ENCODE measurements at places on chromosomes 16 and 17.

DNA sequence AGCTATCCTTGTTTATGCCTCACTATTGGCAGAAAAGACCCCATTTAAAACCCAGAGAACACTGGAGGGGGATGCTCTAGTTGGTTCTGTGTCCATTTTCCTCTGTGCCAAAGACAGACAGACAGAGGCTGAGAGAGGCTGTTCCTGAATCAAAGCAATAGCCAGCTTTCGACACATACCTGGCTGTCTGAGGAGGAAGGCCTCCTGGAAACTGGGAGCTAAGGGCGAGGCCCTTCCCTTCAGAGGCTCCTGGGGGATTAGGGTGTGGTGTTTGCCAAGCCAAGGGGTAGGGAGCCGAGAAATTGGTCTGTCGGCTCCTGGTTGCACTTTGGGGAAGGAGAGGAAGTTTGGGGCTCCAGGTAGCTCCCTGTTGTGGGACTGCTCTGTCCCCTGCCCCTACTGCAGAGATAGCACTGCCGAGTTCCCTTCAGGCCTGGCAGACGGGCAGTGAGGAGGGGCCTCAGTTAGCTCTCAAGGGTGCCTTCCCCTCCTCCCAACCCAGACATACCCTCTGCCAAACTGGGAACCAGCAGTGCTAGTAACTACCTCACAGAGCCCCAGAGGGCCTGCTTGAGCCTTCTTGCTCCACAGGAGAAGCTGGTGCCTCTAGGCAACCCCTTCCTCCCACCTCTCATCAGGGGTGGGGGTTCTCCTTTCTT is 56.1 kb downstream of the IGF2BP1 start:
- no peak for DNase-seq

- DNase-seq: no peak
Observed at GRCh38 chr17:75557075-75557851, 30.3 kb upstream of the MYO15B start.

GRCh38 chr17:50259477-50260324 is 14.6 kb upstream of the TMEM92 start:
- DNase-seq: no peak

DNA sequence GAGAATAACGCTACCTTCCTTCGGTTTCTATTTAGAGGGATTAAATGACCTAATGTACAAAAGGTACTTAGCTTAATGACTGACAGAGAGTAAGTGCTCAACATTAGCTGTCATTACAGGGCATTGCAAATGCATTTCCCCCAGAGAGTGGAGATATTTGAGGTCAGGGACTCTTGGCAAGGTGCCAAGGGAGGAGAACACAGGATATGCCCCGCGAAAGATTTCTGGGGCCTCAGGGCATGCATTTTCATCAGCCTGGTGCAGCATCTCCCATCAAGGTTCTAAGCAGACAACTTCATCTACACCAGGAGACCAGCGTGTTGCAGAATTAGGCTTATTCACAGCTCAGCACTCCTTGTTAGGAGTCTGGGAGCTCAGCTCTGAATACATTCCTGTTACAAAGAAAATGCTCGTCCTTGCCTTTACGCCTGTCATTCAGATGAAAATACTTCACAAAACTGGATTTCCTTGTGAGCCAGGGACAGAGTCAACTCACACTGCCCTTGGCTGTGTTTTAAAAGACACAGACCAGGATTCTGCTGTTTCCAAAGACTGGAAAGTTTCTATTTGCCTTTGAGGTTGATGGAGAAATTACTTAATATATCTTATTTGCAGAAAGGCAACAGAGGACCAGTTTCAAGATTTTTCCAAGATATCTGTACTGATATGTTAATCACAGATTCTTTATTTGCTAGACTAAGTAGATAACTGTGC is 108.2 kb downstream of the VAT1L start:
- DNase-seq: no peak

GRCh38 chr16:12096157-12096777 is 119.7 kb downstream of the SNX29 start:
- DNase-seq: no peak

DNA sequence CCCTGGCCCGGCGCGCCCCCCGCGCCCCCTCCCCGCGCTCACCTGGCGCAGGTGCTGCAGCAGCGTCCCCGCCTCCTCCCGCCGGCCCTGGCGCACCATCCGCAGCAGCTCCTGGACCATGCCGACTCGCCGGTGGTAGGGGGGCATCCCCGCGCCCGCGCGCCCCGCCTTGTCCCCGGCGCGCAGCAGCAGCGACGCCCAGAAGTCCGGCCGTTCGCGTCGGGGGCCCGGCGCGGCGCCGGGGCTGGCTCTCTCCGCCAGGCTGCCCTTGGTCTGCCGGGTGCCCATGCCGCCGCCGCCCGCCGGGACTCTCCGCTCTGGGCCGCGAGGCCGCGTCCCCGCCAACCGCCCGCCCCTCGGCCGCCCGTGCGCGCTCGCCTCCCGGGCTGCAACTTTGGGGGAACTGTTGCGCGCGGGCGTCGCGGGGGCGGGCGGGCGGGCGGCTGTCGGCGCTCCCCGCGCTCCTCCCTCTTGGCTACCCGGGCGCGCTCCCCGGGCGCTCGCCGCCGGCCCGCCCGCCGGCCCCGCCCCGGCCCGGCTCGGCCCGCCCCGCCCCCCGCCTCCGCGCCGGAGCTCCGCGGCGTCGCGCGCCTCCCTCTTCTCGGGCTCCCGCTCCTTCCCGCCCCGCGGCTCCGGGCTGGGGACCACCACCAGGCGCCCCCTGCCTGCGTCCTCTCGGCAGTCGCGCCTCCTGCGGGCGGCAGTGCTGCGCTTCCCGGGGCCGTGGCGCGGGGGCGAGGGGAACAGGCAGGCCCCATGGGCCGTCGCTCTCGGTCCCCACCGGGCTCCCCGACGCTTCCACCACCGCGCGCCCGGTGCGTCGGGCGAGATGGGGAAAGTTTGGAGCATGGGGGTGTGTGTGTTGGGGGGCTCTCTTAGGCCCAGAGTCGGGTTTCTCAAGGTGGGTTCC is at the start of gene LRRC75A:
Gene LRRC75A, minus strand, starts transcription at position 491 of the 910 bp plus-strand sequence. Its CDS starts 203 bp downstream, at position 288.
- peak; percentile 71 for DNase-seq

DNA sequence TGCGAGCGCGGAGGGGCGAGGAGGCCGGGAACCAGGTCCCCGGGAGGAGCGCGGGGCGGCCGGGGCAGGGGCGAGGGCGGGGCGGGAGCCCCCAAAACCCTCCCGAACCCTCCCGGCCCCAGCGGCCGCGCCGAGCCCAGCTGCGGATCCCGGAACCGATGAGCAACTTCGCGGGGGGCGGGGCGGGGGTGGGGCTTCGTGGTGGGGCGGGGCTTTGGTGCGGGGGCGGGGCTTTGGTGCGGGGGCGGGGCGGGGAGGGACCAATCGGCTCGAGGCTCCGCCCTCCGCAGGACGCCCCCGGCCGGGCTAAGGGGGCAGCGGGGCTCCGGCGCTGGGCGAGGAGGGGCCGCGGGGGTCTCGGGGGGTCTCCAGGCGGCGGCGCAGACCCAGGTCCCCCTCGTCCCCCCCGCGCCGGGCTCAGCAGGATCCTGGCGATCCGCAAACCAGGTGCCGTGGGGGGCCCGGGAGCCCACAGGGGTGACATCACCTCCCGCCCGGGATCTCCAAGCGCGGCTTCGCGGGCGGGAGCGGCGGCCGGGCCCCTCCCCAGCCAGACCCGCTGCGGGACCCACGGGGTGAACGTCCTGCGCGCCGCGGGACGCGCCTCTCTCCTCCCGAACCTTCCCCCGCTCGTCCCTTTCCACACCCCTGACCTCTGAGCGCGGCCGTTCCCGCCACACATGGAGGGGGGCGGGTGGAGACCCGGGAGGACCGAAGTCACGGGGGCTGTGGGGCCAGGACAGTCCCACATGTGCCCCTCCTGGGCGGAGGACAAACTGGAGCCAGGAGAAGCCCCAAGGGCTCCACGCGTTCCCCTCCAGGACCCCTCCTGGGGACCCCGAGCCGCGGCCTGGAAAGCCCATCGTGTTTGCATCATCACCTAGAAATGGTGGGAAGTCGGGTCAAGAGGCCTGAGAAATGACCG is at the start of gene ABR:
Gene ABR, minus strand, starts transcription at position 164 of the 925 bp plus-strand sequence. CDS start 254 bp downstream, outside the sequence.
- peak; percentile 71 for DNase-seq

DNA sequence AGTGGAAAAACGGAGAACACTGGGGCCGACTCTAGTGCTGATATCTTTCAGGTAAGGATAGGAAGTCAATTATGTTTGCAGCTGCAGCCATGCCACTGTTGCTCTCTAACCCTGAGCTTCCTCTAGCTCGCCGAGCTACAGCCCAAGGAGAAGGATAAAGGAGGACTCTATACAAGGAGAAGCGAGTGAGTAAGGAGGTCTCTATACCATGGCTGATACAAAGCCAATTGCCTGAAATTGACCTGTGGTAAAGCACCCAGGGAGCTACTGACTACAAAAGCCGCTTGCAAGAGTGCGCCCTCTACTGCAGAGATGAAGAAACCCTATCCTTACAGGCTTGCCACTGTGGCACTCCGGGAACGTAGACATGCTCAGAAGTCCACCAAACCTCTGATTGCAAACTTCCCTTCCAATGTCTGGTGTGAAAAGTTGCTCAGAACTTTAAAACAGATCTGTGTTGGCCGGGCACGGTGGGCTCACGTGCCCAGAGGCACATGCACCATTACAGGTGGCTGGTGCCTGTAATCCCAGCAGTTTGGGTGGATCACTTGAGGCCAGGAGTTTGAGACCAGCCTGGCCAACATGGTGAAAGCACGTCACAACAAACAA is 10.8 kb upstream of the SLC46A1 start:
- no peak for DNase-seq

DNA sequence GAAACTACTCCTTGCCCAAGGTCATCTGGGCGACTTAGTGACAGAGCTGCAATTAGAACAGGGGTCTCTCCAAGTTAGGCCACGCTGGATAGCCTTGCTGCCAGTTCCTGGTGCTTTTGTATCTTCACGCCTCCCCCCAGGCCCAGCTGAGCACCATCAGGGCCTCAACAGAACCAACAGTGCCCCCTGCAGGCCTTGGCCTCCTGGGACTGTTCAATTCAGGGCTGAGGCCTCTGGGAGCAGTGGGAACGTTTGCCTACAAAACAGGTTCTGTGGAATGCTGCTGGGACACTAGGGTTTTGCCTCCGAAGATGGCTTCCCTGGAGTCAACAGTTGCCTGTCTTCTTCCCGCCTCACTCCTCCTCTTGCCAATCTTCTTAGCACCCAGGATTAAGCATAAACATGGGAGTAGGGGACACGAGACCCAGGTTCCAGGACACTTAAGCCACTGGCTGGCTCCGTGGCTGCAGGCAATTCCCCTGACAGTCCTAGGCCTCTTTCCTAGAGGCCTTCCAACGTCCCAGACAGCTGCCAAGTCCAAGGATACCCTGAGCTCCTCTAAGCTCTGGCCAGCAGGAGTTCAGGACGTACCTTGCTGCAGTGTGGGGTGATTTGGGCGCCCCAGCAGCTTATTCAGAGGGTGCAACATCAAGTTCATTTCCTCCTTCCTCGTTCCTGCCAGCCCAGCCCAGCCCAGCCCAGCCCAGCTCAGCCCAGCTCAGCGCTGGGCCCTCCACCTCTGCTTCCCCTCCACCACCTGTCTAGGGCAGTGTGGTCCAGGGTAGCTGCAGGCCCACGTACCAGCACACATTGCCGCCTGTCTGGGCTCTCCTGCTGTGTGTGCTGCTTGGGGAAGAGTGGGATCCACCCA is 246.6 kb upstream of the RPL38 start:
- DNase-seq: peak; percentile 74

DNA sequence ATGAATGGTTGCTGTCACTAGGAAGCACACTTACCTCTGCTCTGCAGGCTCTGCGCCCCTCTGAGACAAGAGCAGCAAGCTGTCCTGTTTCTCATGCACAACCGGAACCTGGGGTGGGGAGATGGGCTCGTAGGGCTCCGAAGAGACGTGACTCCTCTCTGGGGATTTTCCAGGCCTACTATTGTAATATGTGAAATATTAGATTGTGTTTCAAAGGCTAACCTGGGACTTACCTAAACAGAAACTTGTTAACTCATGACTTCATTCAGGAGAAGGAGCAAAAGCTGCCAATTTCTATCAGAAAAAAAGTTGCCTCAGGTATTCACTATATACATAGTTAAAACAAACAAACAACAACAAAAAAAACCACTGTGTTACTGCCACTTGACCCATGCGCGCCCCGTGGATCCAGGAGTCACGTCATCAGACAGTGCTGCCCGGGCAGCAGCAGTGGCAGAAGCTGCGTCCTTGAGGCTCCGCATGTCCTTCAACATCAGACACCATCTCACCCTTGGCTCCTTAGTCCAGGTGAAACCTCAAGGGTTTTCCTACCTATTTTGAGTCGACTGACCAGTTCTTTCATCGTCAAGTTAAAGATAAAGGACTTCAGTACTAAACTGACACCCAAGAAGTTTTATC is 49.3 kb downstream of the TTC19 start:
- DNase-seq: no peak

DNA sequence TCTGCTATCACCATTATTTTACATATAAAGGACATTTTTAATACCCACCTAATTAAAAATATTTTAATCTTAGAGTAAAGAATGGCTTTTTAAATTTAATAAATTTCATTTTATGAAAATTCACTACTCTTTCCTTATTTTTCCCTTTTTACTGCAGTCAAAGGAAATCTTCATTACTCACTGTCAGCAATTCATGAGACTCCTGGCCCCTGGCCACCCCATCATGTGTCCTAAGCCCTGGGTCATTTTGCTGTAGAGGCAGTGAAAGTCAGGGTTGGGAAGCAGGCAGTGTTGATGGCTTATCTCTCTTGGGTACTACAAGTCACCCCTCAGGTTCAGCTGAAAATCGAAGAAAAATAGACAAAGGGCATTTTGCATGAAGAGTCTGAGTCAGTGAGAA is 468.6 kb upstream of the CCL2 start:
- no peak for DNase-seq

- no peak for DNase-seq
Observed at GRCh38 chr17:42509841-42510240, 26.2 kb upstream of the NAGLU start.

DNA sequence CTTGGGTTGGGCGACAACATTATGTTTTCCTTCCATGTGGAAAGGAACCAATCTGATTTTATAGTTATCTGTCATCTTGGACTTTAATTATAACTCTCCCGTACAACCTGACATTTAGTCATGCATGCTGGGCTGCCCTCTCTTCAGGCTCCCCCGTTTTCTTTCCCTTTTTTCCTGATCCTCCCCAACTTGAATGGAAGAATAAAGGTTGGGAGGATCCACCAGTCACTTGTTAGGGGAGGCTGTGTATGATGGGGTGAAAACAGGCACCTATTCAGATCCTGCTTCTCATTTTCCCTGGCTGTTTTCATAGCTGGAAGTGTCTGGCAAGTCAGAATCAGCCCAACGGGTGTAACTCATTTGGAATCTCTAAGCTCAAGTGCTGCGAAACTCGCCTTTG is 267.2 kb upstream of the SALL1 start:
- no peak for DNase-seq

DNA sequence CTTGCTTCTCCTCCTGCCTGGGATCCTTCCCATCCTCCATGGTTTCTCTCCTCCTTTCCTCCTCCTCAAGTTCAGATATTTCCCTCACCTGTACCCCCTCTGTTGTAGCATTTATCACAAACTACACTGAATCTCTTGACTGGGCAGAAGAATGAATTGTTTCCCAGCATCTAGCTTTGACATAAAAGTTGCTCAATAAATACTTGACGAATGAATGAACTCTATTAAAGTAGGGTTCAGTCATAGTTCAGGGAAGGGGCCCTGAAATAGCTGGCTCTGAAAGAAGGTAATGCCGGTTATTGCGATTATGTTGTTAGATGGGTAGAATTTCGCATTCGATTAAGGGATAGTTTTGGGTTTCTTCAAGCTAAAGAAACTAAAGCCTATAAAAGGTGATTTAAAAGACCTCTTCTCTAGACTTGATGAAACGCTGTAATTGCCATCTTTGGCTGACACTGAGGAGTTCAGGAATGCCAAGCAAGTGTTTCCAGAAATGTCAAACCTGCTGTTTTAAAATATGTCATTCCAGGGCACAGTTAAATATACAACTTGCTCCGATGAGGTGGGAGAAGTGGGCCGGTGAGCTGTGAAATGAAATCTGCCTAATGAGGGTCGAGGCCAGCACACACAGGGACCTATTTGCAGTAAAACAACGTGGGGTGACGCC is 1.0 kb upstream of the CPD start:
- no peak for DNase-seq
